Uterus (tissue), 4 donors: ENCODE measurements at places on chromosomes 6 and 20. TPM values are rescaled to one million over a fixed set of nuclear protein-coding genes. Genes with fewer than 3 reads are reported as not detected.

GRCh38 chr6:140711019-140711613 lies 1336.7 kb upstream of the CITED2 start:
- no peak for DNase-seq
- H3K4me3 ChIP-seq, result no peak overlapping the region
- H3K27me3 ChIP-seq, result no peaks in the 10 kb centered on the region

DNA sequence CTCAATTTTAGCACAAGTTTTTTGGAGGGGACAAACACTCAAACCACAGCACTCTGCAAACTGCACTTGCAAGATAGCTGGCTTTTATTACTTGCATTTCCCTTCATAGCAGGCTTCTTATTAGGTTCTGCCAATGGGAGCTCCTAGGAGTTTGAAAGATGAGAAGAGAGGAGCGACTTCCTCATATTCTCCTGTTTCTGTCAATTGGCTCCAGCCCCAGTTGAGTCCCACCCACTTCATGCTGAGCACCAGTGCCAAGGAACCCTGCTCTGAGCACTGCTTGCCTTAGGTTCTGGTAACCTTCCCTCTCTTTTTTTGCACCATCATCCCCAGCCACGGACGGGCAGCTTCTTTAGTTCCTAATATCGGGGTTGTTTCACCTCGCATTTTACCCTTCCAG lies 67.9 kb downstream of the PSMB1 start:
- no peaks in the 10 kb centered on the region for H3K4me1 ChIP-seq
- no peak overlapping the region for H3K4me3 ChIP-seq
- DNase-seq, result no peak
- H3K27me3 ChIP-seq, result no peaks in the 10 kb centered on the region
- no peaks in the 10 kb centered on the region for H3K36me3 ChIP-seq

DNA sequence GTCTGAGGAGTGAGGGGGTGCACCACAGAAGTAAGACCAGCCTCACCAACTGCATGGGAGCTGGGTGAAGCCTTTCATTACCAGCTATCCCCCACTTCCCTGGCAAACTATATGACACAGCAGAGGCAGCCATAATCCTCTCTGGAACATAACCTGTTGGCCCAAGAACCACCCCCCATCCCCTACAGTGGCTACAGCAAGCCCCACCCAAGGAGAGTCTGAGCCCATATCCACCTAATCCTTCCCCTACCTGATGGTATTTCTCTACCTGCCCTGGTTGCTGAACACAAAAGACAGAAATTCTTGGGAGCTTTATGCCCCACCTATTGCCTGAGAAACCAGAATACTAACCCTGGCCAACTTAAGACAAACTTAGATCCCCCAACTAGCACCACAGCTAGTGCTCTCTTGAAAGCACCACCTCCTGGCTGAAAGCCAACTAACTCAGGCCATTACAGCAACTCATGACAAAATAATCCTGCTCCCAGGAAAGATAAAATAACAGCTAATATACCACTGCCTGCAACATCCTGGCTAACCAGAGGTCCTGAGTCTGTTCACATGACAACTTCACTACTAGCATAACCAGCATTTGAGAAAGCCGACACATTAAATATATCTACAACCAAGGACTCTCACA lies 11.2 kb downstream of the RNGTT start:
- H3K4me3 ChIP-seq, result no peak overlapping the region
- no peak overlapping the region for H3K27ac ChIP-seq
- DNase-seq, result no peak

DNA sequence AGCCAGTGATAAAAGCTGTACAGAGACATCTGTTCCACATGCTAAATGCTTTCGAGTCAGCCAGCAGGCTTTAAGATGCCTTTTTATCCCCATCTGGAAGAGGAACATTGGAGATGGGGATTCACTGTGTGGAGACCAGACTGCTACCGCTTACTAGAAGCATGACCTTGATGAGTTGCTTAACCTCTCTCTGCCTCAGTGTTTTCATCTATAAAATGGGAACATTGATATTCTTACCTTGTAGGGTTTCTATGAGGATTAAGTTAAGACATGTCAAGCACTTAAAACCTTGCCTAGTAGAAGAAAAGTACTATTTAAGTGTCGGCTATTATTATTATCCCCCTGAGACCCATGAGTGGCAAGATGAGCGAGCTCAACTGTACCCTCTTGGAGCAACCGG lies 165.3 kb upstream of the SNX9 start:
- no peak overlapping the region for H3K27ac ChIP-seq
- DNase-seq, result no peak
- no peaks in the 10 kb centered on the region for H3K27me3 ChIP-seq

GRCh38 chr6:12208673-12209072 lies 81.5 kb upstream of the EDN1 start:
- H3K4me3 ChIP-seq, result no peak overlapping the region
- H3K27me3 ChIP-seq, result no peaks in the 10 kb centered on the region
- no peak for DNase-seq

GRCh38 chr20:5845681-5846615 lies 95.7 kb downstream of the SHLD1 start:
- DNase-seq, result no peak
- H3K36me3 ChIP-seq, result no peaks in the 10 kb centered on the region
- H3K27me3 ChIP-seq, result no peaks in the 10 kb centered on the region

DNA sequence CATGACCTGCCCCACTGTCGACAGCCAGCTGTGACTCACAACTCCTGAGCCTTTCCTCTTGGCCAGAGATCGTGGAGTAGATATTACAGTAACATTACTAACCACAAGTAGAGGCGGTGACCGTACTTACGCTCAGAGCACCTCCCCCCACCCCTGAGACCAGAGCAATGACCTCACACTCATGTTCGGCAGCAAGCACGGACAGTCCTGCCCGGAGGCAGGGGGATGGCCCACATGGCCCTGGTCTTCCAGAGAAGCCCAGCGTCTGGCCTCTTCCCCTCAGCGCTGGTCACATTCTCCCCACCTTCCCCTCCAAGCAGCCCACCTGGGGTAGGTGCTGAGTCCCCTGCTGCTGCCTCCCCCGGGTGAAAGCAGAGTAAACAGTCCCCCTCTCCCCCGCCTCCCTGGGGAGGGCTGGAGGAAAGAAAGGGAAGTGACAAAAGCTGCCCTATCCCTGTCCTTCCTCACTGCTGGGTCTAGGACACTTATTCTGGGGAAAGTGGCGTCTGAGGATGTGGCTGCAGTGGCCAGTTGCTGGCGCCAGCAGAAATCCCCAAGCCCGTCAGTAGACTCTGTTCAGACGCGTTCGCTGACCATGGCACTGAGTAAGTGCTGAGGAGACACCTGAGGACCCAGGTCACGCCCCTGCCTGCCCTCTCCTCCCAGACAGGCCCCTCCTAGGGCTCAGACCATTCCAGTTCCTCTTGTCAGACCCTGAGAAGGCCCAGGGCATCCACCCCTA lies 68.5 kb downstream of the MRPL14 start:
- no peaks in the 10 kb centered on the region for H3K27me3 ChIP-seq
- H3K27ac ChIP-seq, result peak overlapping the region; percentile 87
- H3K36me3 ChIP-seq, result no peaks in the 10 kb centered on the region
- H3K4me1 ChIP-seq, result peaks cover 7% of the 10 kb centered on the region
- H3K4me3 ChIP-seq, result no peak overlapping the region
- DNase-seq, result peak; percentile 88

GRCh38 chr6:106630366-106630765 lies 988 bp downstream of the QRSL1 start:
- no peak overlapping the region for H3K27ac ChIP-seq
- H3K4me3 ChIP-seq, result no peak overlapping the region
- no peaks in the 10 kb centered on the region for H3K4me1 ChIP-seq
- DNase-seq, result no peak
- no peaks in the 10 kb centered on the region for H3K27me3 ChIP-seq
- no peaks in the 10 kb centered on the region for H3K36me3 ChIP-seq

DNA sequence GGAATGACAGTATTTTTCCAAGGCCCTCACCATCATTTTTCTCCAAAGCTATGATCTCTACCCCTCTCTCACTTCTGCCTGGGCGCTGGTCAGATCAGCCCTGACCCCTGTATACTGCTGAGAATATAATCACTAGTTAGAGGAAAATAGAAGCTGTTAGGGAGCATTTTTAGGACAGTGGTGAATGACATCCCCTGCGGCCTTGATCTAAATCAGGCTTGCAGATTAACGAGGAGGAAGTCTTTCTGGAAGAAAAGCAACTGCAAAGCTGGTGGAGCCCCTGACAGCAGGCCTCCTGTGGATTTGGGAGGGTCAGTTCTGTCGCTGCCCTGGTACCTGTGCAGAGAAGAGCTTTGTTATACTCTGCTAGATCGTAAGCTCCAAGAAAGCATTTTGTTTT lies 107.9 kb downstream of the RPP40 start:
- DNase-seq, result no peak
- H3K4me1 ChIP-seq, result no peaks in the 10 kb centered on the region
- no peak overlapping the region for H3K27ac ChIP-seq

GRCh38 chr6:159151266-159151855 lies 17.8 kb upstream of the FNDC1 start:
- peak; percentile 33 for DNase-seq
- no peaks in the 10 kb centered on the region for H3K27me3 ChIP-seq
- no peaks in the 10 kb centered on the region for H3K36me3 ChIP-seq
- no peaks in the 10 kb centered on the region for H3K4me1 ChIP-seq

- DNase-seq, result no peak
- H3K4me1 ChIP-seq, result no peaks in the 10 kb centered on the region
- no peaks in the 10 kb centered on the region for H3K27me3 ChIP-seq
- no peak overlapping the region for H3K27ac ChIP-seq
- H3K36me3 ChIP-seq, result no peaks in the 10 kb centered on the region
These were observed 48.9 kb downstream of the DCBLD1 start for GRCh38 chr6:117531346-117531745.

GRCh38 chr6:63636518-63637021 lies 968 bp downstream of the PHF3 start:
- no peaks in the 10 kb centered on the region for H3K36me3 ChIP-seq
- peak overlapping the region; percentile 95 for H3K4me3 ChIP-seq
- H3K4me1 ChIP-seq, result peaks cover 12% of the 10 kb centered on the region
- no peaks in the 10 kb centered on the region for H3K27me3 ChIP-seq
- peak overlapping the region; percentile 97 for H3K27ac ChIP-seq

GRCh38 chr6:106736502-106736901 lies 107.1 kb downstream of the QRSL1 start:
- no peaks in the 10 kb centered on the region for H3K36me3 ChIP-seq
- no peaks in the 10 kb centered on the region for H3K4me1 ChIP-seq
- DNase-seq, result no peak
- no peaks in the 10 kb centered on the region for H3K27me3 ChIP-seq

GRCh38 chr20:16175322-16175961 lies 397.8 kb downstream of the KIF16B start:
- no peak for DNase-seq
- no peaks in the 10 kb centered on the region for H3K4me1 ChIP-seq
- no peak overlapping the region for H3K4me3 ChIP-seq

DNA sequence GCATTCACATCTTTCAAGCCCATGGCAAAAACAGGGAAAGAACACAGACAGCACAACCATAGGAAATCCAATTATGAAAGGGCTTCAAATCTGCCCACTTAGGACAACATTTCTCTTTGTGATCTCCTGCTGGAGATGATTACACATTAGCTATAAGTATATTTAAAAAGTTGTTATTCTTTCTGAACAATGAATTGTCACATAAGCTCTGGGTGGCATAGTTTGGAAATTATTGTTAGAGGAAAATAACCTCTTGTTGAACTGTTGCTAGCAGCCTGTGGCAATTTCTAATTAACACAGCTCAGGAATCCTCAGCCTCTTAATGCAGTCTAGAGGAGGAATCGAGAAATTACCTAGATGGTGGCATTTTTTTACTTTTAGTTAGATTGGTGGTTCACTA lies 54.9 kb downstream of the BCAS1 start:
- no peak for DNase-seq
- no peaks in the 10 kb centered on the region for H3K27me3 ChIP-seq
- no peak overlapping the region for H3K27ac ChIP-seq
- no peaks in the 10 kb centered on the region for H3K4me1 ChIP-seq
- H3K4me3 ChIP-seq, result no peak overlapping the region

- H3K36me3 ChIP-seq, result no peaks in the 10 kb centered on the region
- H3K4me1 ChIP-seq, result no peaks in the 10 kb centered on the region
- no peak overlapping the region for H3K27ac ChIP-seq
- no peaks in the 10 kb centered on the region for H3K27me3 ChIP-seq
- no peak for DNase-seq
These were observed 16.2 kb upstream of the RSPO3 start for GRCh38 chr6:127102299-127102698.

GRCh38 chr6:103672169-103672568 lies 1187.5 kb downstream of the HACE1 start:
- DNase-seq, result no peak
- H3K36me3 ChIP-seq, result no peaks in the 10 kb centered on the region
- no peak overlapping the region for H3K27ac ChIP-seq
- H3K4me1 ChIP-seq, result no peaks in the 10 kb centered on the region

DNA sequence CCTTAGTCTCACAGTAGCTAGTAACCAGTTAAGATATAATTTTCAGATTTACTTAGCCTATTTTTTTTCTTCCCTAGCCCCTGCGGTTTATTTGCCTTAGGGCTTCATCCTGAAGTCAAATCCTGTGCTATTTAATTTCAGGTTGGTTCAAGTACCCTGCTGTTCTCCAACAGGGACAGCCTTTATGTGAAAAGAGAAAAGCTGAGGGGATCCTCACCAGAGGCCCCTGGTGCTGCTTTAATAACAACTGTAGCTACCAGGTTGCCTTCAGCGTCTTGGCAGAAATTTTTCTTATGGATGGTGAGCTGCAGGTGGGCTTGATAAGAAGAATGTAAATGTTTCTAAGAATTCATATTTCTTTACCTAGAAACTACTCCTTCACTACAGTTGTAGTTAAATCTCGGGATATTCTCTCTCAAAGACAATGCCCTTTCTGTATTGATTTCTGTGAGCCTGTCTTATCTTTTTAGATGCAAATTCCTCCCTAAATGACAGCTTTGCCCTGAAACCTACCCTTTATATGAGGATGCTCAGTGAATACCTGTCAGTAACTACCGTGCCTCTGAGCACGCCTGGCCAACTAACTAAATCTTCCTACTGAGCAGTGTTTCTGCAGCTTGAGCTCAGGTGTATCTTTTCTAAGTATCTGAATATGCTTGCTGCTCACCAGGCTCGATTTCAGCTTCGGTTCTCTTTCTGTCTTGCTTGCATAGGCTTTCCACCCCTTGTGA lies 320.5 kb downstream of the MMUT start:
- no peak overlapping the region for H3K4me3 ChIP-seq
- DNase-seq, result no peak
- H3K27ac ChIP-seq, result no peak overlapping the region
- H3K4me1 ChIP-seq, result no peaks in the 10 kb centered on the region

TNNC2 gene
- total RNA-seq, result 0.59 TPM

OTOR gene
- not detected for total RNA-seq

CCN6 gene
- not detected for total RNA-seq

SRF gene
- 18.2 TPM for total RNA-seq

GSTA1 gene
- total RNA-seq, result not detected

NMBR gene
- not detected for total RNA-seq

GCNT2 gene
- total RNA-seq, result 8.5 TPM

OLIG3 gene
- total RNA-seq, result not detected

KHDC1L gene
- total RNA-seq, result not detected

SPDEF gene
- total RNA-seq, result not detected

DPPA5 gene
- not detected for total RNA-seq

HLA-DQA2 gene
- not detected for total RNA-seq

ENPP5 gene
- total RNA-seq, result not detected

SLC4A11 gene
- total RNA-seq, result 0.91 TPM

CGAS gene
- 8.4 TPM for total RNA-seq
